AG04449 (cell line): ENCODE measurements at places on chromosomes 6 and 20.
A peak's percentile ranks its signal among the peaks of the same experiment; 100 is the strongest.

DNA sequence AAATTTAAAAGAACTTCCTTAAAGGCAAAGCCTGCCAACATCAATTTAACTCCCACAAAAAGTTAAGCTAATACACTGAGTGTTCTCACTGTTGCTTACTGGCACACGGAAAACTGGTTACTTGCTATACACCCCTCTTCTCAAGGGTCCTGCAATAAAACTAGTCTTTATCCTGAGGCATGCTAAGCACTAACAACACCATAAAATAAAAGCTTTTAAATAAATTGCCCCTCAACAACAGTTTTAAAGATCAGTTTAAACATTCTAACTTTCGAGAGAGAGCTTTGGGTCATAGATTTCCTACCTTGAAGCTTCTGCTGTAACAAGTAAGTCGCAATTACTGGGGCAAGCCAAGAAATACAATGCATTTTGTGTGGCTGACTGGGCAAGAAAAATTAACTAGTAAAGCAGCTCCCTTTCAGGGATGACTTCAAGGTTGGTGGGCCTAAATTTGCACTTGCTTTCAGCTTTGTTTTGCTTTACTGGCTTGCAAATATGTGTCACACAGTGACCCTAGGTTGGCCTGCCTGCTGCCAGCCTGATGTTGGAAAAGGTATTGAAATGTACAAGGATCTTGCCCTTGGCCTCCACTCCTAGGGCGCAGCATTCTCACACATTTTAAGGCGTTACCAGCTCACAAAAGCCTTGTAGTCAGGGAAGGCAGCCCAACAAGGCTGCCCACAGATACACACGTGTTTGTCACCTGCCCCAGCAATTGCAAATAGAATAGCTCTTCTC, 4.0 kb upstream of the HEY2 start:
- no peak for DNase-seq

DNA sequence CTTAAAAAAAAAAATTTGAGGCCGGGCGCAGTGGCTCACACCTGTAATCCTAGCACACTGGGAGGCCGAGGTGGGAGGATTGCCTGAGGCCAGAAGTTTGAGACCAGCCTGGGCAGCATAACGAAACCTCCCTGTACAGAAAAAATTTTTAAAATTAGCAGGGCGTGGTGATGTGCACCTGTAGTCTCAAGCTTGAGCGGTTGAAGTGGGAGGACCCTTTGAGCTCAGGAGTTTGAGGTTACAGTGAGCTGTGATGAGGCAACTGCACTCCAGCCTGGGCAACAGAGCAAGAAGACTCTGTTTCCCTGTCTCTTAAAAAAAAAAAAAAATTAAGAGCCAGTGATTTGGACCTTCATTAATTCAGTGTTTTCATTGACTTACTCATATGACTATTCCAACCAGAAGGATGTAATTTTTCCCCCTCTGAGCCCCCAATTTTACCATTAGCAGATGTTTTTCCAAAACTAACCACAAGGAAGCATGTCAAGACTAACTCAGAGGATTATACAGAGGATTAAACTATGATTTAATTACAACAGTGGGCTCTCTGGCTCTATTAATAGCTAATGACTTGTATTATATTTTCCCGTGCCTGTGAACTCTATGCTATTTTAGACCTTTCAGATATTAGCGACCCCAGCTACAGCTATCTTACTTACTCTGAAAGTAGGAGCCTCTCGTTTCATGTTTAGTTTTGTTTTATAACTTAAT, 75.1 kb downstream of the ARID1B start:
- DNase-seq: no peak

- DNase-seq: no peak
These were observed 63.7 kb upstream of the RIMS1 start for GRCh38 chr6:71822625-71823024.

DNA sequence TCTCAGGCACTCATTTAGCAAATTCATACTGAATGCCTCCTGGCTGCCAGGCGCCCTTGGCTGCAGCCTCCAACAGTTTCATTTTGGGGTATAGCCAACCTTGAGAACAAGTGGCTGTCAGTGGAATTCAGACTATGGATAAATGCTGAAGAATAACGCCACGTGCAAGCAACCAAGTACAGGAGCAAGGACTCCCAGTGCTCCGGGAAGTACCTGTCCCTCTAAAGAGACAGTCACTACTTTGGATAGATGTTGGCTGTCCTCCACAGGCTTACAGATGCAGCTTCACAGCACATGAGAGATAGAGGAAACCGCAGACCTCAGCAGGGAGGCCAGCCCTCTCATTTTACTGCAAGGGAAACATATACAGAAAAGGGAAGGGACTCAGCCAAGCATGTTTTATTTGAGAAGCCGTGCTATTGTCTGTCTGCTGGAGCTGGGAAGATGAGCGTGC, 658.2 kb downstream of the PTPRT start:
- DNase-seq: no peak

DNA sequence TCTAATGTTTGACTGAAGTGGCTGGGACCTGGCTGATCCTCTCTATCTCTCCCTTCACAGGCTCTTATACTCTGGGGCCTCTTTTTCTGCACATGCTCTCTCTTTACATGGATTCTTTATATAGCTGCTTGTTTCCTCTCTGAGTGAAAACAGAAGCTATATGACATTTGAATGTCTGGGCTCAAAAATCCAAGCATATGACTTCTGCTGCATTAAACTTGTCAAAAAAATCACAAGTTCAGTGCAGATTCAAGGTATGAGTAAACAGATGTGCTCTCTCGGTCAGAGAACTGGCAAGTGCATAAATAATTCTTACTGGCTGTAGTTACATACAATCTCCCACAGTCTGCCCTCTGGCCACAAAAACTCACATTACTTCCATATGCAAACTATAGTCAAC, 96.6 kb downstream of the LCA5 start:
- no peak for DNase-seq

GRCh38 chr6:112189494-112189893, 64.9 kb downstream of the LAMA4 start:
- DNase-seq: no peak

GRCh38 chr6:36131511-36132245, 1.4 kb downstream of the MAPK13 start:
- DNase-seq: no peak

GRCh38 chr6:99130897-99131873, 183.4 kb upstream of the FBXL4 start:
- no peak for DNase-seq

- DNase-seq: no peak
These were observed 27.3 kb downstream of the MANBAL start for GRCh38 chr20:37316775-37317170.

GRCh38 chr20:24491041-24491756, 21.8 kb downstream of the SYNDIG1 start:
- no peak for DNase-seq

DNA sequence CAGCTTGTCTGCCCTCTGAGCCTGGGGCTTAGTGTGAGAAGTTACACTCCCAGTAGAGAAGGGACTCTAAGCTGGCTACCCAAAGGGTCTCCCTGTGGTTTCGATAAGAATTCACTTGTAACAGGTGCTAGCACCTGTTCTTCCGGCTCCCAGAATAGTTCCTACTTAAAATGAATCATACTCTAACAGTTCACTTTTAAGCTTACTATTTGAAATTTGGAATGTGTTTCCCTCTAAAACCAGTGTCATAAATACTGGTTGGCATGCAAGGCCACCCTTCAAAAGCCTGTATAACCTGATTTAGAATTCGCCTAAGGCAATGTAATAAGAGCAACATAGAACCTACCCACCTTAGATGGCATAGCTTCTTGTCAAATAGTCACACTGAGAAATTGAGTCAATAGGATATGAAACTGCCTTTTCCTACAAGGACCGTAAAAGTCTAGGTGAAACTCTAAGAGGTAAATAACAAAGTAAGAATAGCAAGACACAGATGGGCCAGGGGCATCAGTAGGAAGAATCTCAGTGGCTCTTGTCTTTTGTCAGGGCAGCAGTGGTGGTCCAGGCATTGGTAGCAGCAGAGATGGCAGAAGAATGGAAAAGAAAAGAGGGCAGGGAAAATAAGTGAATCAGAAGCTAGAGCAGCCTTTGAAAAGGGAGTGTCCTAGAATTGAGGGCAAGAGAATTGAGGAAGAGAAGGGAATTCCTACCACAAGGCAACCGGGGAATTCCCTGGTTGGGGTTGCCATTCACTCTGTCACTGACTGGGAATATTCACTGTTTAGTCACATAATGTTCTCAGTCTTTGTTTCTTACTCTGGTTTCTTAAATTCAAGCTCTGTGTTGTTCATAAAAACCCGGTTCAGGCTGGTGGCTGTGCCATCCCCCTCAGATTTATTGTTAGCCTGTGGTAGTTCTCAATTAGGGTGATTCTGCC, 91.5 kb downstream of the HIVEP2 start:
- no peak for DNase-seq

GRCh38 chr6:149451376-149452036, 33.3 kb downstream of the ZC3H12D start:
- DNase-seq: no peak

- no peak for DNase-seq
These were observed 125.9 kb upstream of the ESR1 start for GRCh38 chr6:151681433-151682059.

DNA sequence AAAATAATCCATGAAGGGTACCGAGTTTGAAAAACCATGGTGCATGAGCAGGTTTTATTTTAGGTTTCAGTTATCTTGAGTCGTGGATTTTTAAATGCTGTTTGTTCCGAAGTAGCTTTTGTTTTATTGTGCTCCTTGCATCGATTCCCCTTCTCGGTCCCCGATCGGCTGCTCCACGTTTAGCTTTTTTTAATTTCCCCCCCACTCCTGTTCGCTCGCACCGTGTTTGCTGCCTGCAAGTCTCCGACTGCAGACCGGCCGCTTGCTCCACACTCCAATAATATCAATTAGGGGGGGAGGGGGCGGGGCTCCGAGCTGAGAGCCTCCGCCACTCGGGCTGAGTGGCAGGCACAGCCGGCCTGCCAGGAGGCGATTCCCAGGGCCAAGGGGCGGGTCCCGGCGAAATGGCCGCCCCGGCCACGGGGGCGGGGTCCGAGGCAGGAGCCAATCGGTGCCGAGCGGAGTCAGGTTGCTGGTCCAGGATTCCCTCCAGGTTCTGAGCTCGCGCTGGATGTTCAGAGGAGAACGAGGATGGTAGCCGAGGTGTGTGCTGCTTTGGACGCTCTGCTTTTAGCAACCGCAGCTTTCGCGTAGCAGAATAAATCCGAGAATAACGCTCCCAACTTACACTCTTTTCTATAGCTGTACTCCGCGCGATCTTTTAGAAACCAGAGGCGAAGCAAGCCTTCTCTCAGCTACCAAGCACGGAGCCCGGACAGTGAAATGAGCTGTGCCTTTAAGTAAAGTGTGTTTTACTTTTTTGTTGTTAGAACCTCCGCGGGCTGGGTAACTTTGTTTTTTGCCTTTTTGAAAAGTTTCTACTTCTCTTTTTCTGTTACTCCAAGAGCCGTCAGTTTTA, at the start of gene EPHA7:
Gene EPHA7, minus strand, starts transcription at position 256 of the 859 bp plus-strand sequence. Its CDS starts 218 bp downstream, at position 38.
- DNase-seq: no peak

DNA sequence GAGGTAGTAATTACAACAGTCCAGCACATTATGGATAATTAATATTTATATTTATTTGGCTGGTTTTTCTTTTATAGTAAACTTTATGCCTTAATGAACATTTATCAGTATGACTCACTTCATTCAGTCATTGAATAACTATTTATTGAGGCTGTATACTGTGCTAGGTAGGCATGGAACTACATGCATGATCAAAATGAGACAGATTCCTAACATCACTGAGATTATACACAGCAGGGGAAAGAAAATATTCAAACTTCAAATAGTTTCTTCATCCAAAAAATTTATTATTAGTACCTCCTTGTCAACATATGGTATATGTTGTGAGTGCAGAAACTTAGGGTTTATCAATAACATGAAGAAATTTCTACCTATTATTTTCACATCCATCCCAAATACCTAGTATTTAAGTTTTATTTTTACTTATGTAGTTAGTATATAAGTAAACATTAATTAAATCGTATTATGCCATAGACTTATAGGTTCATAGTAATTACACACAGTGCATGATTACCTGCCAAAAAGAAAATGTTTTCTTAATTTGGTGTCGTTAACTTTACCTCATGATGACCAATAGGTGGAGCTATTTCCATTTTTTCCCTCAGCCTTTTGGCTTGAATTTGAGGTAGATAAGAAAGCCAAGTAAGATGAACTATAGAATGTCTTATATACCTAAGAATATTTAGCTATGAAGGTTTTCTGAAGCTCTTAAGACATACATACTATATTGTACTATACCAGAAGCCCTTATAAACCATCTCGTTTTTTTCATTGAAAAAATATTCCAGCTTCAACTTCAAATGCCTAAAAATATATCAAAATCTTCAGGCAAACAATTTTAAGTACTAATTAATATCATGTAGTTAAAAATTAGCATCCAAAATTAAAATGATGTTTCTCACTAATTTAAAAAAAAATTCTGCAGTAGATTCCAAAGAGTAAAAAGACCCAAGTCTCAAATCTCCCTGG, 12.5 kb upstream of the TMEM30A start:
- peak; percentile 24 for DNase-seq

- no peak for DNase-seq
These were observed 842.0 kb upstream of the FLRT3 start for GRCh38 chr20:15179381-15179780.

DNA sequence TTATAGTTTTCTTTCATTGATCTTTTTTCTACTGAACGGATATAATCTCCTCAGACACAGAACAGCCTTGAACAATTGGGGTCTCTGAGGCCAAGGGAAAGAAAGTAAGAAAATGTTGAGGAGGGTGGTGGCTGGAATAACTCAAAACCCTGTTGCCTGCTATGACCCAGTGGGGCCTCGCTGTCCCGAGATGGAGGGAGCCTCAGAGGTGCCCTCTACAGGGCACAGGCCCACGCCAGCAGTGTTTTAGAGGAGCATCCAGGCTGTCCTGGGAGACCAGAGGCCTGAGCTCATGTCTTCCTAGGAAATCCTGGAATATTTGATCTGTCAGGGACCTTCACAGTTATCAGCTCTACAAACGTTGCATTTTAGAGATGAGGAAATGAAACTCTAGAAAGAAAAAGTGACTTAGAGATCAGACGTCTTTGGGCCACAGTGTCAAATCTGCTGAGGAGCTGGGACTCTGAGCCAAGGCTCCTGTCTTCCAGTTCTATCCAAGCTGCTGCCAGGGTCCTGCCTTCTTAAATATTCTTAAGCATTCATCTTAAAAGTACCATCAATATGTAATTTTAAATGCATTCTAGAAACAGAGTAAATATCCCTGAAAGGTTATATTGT, 26.3 kb downstream of the ALDH5A1 start:
- no peak for DNase-seq

DNA sequence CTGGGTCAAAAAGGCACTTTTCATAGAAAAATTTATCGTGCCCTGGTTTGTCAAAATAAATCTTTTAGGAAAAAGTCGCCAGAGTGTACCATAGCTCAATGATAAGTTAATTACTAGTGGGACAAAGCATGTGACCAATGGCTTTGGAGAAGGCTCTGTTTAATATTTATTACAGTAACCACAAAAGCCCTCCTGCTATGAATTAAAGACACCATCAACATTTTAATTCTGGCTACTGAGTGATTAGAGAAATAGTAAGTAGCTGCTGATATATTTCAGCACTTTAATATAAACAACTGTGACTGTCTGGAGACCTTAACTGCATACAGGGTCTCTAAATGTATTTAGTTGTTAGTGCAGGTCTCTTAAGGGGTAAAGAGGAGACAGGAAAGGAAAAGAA, 38.3 kb downstream of the KIF13A start:
- DNase-seq: no peak

GRCh38 chr6:422433-423054, 31.0 kb downstream of the IRF4 start:
- peak; percentile 46 for DNase-seq

- DNase-seq: no peak
These were observed 10.8 kb downstream of the GSTA4 start for GRCh38 chr6:52984247-52984646.

- DNase-seq: no peak
These were observed 243.7 kb downstream of the ALDH8A1 start for GRCh38 chr6:134706153-134706552.
